Non-pigmented ciliary epithelial cell (primary cell): ENCODE measurements at places on chromosomes 5 and 9.

DNA sequence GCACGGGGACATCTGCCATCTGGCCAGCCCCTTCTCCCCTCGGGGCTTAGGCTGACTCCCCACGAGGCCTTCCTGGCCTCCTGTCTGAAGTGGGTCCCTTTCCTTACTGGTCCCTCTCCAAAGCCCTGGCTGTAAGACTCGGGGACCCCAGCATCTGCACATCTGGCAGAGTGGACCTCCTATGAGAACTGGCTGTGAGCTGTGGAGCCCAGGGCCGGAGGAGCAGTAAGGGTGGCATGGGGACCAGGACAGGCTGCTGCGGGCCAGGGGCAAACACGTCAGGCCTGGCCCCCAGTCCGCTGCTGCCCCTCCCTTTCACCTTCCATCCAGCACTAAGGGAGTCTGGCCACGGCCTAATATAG, 33.8 kb downstream of the EXOC3 start:
- no peak for DNase-seq

DNA sequence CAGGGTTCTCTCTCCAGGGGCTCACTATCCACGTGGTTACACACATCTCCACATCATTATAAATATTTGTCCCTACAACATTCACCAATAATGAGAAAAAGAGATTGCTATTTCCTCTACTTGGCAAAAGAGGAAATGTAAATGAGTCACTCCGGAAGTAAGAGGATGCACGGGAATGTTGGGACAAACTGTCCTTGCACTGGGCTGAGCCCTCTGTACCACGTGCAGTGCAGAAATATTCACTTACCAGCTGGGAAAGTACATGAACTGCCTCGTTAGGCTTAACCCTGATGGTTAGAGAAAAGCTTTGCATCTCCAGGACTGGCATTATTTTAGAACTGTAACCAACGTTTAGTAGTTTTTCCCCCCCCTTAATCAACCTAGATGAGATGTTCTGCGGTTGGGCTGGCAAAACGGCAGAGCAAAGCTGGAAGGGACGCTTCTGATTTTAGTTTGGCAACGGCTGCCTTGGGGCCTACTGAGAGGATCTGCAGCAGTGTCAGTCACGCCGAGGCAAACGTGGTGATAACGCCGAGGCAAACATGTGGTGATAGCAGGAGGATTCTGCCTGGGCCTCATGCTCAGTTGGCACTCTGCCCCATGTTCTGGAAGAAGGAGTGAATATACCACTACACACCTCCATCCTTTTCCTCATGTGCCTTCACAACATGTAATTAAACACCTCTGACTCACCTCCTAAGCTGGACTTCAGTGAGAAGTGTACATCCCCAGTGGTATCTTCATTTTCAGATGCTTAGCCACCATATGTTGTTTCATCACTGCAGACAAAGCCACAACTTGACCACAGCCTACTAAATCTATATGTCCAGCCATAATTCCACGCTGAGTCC, 661.4 kb upstream of the KLF4 start:
- peak; percentile 31 for DNase-seq

DNA sequence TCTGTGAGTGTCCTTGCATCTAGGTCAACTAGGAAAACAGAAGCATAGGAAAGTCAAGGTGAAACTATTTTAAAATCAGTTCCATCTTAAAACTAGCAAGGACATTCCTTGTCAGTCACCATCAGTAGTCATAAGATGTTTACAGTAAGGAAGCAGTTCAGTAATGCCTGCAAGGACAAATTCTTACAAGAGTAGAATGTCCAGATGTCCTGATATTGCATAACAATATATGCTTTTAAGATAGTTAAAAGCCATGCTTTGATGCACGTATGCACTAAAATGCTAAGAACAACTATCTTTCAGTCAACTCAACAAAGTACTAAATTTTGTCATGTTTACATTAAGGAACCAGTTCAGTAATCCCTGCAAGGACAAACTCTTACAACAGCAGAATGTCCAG, 11.3 kb upstream of the SVEP1 start:
- DNase-seq, result no peak

DNA sequence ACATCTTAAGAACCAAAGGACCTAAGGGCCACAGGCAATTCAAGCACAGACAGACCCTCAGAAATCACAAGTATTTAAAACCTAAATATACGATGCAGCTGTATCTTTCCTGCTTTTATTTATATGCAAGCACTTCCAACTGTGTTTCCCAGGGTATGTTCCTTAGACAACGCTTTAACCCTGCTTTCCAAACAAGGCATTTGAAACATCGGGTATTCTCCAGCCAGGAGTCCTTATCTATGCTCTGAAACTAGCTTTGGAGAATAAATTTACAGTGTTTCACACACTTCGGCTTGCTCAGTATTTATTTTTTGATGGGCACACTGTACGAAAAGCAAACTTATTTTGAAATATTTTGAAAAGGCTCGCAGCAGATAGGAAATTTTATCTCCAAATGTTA, 13.5 kb downstream of the NR6A1 start:
- DNase-seq, result no peak

GRCh38 chr9:92965759-92966517, 18.6 kb downstream of the FGD3 start:
- no peak for DNase-seq

- no peak for DNase-seq
These were observed 164.6 kb downstream of the CARTPT start for GRCh38 chr5:71883742-71884103.
